ENCODE measurements at places on chromosomes 11 and 22. TPM values are rescaled to one million over a fixed set of nuclear protein-coding genes. Genes with fewer than 3 reads are reported as not detected.

TRIM49C gene
- total RNA-seq = 0.20 TPM

CD6 gene
- not detected for total RNA-seq

IFTAP gene
- total RNA-seq = 47.4 TPM

PLAAT2 gene
- not detected for total RNA-seq

GRCh38 chr11:9232482-9232881, 32.7 kb downstream of the DENND5A start:
- DNase-seq = no peak

CRACR2B gene
- 47.8 TPM for total RNA-seq

DNA sequence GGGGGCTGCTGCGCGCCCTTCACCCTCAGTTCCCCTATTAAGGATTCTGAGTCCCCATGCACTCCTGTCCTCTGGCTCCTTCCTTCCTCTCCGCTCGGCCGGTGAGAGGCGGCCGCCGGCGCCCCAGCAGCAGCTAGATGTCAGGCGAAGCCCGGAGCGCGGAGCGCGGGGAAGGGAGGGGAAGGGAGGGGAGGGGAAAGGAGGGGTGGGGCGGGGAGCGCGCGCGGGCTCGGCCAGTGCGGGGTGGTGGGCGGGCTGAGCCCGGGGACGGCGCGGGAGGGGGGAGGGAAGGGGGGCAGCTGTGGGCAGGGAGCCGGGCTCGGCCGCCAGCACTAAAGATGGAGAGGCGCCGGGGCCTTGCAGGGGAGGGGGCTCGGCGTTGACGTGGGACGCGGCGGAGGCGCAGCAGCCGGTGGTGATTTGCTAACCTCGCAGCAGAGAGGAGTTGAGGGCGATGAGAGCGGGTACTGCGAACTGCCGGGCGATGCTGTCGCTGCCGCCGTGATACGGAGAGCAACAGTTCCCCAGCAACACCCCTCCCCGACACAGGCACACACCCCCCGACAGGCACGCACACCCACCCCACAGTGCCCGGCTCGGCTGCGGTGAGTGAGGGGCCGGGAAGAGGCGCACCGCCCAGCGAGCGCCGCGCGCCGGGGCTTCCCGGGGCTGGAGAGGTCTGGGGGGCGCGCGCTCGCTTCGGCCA, at the start of gene ZBTB16:
Gene ZBTB16 (plus strand): TSS at position 434 of the 706 bp plus-strand sequence. CDS start 3,590 bp downstream, outside the sequence.
- peak; percentile 88 for DNase-seq

DNA sequence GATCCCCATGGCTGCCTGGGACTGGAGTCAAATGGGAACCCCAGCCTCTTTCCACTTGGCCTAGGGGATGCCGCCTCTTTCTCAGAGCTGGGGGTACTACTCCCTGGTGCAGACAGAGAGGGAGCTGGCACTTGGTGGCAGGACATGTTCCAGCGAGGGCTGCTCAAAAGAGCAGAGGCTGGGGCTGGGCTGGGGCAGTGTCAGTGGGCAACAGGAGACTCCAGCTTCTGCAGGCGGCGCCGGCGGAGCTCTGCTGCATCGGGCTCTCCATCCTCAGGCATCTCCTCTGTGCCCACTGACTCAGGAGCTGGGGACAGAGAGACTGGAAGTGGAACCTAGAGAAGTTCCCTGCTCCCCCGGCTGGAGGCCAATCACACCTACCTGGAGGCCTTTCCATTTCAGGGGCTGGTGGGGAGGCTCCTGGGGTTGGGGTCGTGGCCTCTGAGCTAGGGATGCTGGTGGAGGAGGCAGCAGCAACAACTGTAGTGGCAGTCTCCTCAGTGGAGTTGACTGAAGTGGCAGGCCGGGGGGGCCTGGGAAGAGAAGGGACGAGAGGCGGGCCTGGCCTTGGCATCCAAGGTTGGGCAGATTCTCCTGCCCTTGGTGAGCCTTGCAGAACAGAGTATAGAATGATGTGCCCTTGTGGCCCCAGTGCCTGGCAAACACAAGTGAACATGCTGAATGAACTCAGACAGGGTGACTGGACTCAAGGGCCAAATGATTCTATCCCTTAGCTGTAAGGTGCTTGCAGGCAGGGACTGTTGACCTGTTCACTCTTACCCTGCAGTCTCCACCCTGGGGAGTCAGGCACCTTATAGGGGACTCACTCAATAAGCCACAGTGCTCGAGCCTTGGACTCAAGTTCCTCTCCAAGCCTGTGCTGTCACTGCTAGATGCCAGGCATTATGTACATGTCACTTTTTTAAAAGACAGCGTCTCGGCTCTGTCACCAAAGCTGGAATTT, 5.9 kb downstream of the SYVN1 start:
- DNase-seq = no peak

- no peak for DNase-seq
These were observed 12.2 kb downstream of the OR4D9 start for GRCh38 chr11:59523541-59523940.

MISFA gene
- total RNA-seq = not detected

DNA sequence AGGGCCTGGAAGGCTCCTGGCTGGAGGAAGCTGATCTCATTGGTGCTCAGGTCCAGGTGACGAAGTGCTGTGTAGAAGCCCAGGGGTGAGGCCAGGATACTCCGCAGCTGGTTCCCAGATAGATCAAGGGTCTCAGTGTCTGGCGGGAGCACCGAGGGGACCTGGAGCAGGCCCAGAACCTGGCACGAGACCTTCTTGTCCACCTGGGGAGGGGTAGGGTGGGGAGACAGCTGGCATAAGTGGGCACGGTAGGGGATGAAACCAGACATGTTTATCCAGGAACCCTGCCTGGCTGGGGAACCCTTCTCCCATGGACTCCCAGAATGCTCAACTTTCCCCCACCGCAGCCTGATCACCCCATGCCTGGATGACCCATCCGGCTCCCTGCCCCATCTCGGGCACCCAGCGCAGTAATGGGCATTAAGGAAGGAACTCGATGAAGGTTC, 9.2 kb downstream of the LRRC32 start:
- DNase-seq = no peak

DNA sequence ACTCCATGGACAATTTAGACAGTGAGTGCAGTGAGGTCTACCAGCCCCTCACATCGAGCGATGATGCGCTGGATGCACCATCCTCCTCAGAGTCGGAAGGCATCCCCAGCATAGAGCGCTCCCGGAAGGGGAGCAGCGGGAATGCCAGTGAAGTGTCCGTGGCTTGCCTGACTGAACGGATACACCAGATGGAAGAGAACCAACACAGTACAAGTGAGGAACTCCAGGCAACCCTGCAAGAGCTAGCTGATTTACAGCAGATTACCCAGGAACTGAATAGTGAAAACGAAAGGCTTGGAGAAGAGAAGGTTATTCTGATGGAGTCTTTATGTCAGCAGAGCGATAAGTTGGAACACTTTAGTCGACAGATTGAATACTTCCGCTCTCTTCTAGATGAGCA, 51.4 kb downstream of the SPECC1L start:
- DNase-seq = peak; percentile 73

PLA2G6 gene
- 11.4 TPM for total RNA-seq

DNA sequence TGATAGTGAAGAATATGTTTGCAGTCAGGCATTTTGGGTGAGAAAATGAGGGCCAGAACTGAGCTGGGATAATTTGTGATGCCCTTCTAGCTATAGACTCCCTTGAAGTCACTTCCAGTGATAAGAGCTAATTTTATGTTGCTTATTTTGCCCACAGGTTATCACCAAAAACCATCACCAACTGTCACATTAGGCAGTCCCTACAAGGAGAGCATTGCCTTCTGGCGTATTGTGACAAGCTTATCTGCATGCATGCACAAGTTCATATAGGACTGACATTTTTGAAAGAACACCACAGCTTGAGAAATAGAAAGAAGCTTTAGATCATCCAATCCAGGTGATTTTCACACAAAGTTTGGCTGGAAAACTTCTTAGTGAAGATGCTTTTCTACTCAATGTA, 735.3 kb upstream of the RAG2 start:
- DNase-seq = no peak

DNA sequence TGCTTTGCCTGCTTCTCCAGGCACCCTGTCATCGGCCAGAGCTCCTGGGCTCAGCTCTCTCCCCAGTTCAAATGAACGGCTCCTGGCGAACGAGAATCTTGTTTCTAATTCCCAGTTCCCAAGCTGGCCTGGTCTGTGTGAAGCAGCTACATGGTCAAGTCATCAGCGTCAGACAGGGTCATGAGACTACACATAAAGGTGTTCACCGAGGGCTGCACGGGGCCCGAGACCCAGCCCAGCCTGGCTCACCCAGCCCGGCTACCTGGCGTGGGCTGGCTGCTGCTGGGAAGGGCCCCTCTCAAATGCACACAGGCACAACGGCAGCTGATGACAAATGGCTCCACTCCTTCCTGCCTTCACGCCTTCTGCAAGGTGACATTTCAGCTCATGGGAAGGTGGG, 14.6 kb upstream of the CELSR1 start:
- no peak for DNase-seq

- DNase-seq = no peak
These were observed 134.0 kb upstream of the SYN3 start for GRCh38 chr22:33192156-33192555.

MMP27 gene
- not detected for total RNA-seq

GRCh38 chr11:78379039-78379670, 38.5 kb downstream of the GAB2 start:
- DNase-seq = no peak

PIH1D2 gene
- 4.4 TPM for total RNA-seq

EXPH5 gene
- 6.5 TPM for total RNA-seq
